ENCODE measurements at places on chromosomes 7 and 10.

DNA sequence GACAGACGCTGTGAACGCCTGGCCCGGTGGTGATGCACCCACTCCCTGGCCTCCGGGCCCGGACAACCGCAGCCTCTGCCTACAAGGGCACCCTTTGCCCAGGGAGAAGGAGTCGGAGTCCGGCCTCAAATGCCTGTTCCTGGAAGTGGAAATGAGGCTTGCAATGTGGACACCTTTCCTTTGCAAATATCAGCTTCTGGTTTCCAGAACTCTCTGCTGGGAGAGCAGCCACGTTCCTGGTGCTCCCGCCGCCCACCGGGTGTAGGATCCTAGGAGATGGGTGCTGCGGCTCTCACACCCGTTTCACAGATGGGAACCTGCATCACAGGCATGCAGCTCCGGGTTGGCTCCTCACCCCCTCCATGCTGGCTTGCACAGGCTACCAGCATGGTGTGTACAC lies 2.9 kb downstream of the FOXL3 start:
- no peak for DNase-seq

GRCh38 chr10:123381224-123381623 lies 227.0 kb downstream of the BUB3 start:
- DNase-seq = no peak

- DNase-seq = no peak
Observed at GRCh38 chr7:45716380-45717203, 142.4 kb downstream of the ADCY1 start.

- no peak for DNase-seq
Observed at GRCh38 chr7:112484671-112485167, 3.9 kb downstream of the LSMEM1 start.

- DNase-seq = no peak
Observed at GRCh38 chr10:5282137-5282536, 82.6 kb upstream of the UCN3 start.

DNA sequence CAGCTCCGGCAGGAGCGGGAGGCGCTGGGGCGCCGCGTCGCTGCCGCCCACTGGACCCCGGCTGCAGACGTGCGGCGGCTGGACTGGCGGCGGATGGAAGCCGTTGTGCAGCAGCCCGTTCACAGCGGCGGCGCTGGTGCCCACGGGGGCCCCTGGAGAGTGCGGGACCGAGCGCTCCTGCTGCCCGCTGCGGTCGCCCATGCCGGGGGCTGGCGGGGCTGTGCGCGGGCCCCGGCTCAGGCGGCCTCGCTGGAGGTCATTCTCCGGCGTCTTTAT lies 413 bp downstream of the PANK1 start:
- no peak for DNase-seq

GRCh38 chr10:7610651-7611389 lies 55.9 kb downstream of the ITIH5 start:
- DNase-seq = no peak

DNA sequence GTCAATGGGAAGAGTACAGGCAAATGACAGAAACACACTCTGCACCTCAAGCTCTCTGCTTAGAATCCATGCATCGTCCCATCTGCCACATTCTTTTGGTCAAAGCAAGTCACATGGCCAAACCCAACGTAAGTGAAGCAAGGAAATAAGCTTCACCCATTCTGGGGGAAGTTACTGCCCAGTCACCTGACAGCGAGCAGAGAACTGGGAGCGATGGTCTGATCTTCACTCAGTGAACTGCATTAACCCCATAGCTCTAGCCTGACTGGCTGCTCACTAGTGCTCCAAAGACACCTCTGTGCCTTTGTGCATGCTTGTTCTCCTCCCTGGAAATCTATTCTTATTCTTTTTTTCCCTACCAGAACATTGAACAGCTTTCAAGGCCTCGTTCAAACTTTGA lies 89.9 kb downstream of the APBB1IP start:
- DNase-seq = no peak

DNA sequence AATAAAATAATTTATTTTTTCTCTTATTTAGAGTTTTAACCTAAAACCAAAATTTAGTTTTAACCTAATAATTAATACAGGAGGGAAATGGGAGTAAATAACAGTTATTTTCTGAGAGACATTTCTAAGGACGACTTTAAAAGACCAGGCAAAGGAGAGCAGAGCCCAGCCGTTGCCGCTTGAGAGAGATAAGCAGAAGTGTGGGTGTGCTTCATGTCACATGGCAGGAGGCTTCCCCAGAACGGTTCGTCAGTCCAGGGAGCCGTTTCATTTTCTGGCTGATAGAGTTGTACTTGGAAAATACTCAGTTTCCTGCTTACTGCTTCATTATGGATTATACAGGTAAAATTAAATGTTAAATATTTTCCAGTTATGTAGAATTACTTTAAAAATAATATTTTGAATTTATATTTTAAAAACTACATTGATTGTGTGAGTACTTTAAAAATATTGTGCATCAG lies 61.4 kb downstream of the ST7 start:
- no peak for DNase-seq
